Spinal cord (tissue), 10 donors: ENCODE measurements at places on chromosomes 7 and 10.

- H3K4me3 ChIP-seq, result no peak overlapping the region
- DNase-seq, result no peak
- H3K36me3 ChIP-seq, result no peaks in the 10 kb centered on the region
- H3K27ac ChIP-seq, result no peak overlapping the region
Measured at GRCh38 chr7:67894746-67895145, 898.1 kb downstream of the TYW1 start.

DNA sequence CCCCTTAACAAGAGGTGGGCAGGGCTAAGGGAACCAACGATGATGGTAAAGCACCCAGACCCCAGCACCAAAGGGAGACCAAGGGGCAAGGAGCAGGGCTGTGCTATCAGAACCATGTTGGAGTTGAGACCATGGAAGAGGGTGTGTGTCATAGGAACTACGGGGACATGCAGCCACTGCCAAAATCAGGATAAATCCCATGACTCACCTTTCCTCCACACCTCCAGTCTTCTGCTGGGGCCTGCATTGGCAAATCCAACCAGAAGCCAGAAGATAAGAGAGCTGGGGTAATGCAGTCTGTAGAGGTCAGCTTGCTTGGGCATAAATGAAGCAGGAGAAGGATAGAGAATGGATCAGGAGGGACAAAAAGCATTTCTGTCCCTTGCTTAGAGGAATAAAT lies 42.7 kb upstream of the SMARCD3 start:
- H3K4me1 ChIP-seq, result no peaks in the 10 kb centered on the region
- DNase-seq, result no peak
- no peaks in the 10 kb centered on the region for H3K36me3 ChIP-seq

DNA sequence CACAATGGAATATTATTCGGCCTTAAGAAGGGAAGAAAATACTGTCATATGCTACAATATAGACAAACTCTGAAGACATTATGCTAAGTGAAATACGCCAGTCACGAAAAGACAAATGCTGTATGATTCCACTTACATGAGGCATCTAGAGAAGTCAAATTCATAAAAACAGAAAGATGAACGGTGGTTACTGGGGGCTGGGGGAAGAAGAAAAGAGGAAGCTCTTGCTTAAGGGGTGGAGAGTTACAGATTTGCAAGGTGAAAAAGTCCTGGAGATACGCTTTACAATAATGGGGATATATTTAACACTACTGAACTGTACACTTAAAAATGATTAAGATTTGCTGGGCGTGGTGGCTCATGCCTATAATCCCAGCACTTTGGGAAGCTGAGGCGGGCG lies 49.0 kb downstream of the PSMC2 start:
- no peak for DNase-seq
- H3K27me3 ChIP-seq, result no peaks in the 10 kb centered on the region
- no peaks in the 10 kb centered on the region for H3K4me1 ChIP-seq
- H3K36me3 ChIP-seq, result no peaks in the 10 kb centered on the region

GRCh38 chr7:51033727-51034520 lies 251.2 kb upstream of the GRB10 start:
- H3K4me1 ChIP-seq, result peaks cover 18% of the 10 kb centered on the region
- no peak for DNase-seq
- H3K27me3 ChIP-seq, result no peaks in the 10 kb centered on the region
- H3K36me3 ChIP-seq, result no peaks in the 10 kb centered on the region

DNA sequence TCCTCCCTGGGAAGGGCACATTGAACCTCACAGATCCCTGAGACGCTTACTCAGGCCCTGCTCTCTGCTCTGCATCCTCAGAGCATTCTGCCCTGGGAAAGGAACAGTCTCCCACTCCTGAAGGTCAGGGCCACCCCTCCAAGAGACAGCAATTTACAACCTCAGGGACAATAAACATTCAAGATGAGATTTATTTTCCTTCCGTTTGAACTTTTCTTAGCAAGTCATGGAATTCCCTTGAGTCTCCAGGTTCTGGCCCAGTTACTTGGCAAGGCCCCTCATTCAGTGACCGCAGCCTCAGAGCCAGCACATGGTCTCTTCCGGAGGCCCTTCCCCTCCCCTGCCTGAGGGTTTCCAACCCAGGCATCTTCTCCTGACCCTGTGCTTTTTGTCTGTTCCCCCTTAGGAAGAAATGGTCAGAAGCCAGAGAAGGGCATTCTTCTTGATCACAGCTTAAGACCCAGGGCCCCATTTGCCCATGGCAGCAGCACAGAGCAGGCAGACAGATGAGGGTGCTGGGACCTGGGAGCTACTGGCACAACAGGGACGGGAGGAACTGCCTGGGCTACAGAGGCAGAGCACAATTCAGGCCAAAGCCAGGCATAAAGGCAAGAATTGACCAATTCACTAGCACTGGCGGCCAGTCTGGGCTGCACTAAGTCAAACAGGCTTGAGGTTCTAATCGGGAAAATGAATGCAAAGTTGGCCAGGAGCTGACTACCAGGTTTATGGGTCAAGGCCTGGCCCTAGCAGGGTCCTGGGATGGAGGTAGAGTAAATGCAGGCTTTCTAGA lies 56.7 kb downstream of the VSTM4 start:
- H3K36me3 ChIP-seq, result no peaks in the 10 kb centered on the region
- H3K27ac ChIP-seq, result peak overlapping the region; percentile 22
- no peaks in the 10 kb centered on the region for H3K27me3 ChIP-seq
- DNase-seq, result no peak

- H3K4me1 ChIP-seq, result peaks cover 3% of the 10 kb centered on the region
- DNase-seq, result no peak
- no peaks in the 10 kb centered on the region for H3K27me3 ChIP-seq
- no peaks in the 10 kb centered on the region for H3K36me3 ChIP-seq
Measured at GRCh38 chr7:143042159-143042789, 9.9 kb upstream of the OR6V1 start.

- H3K27me3 ChIP-seq, result no peaks in the 10 kb centered on the region
- H3K27ac ChIP-seq, result no peak overlapping the region
- no peak overlapping the region for H3K4me3 ChIP-seq
- H3K36me3 ChIP-seq, result no peaks in the 10 kb centered on the region
- H3K4me1 ChIP-seq, result no peaks in the 10 kb centered on the region
- DNase-seq, result no peak
Measured at GRCh38 chr7:117132321-117133120, 179.2 kb downstream of the ST7 start.

- DNase-seq, result no peak
- H3K36me3 ChIP-seq, result no peaks in the 10 kb centered on the region
- no peaks in the 10 kb centered on the region for H3K27me3 ChIP-seq
- H3K4me1 ChIP-seq, result peaks cover 5% of the 10 kb centered on the region
- H3K27ac ChIP-seq, result no peak overlapping the region
- H3K4me3 ChIP-seq, result no peak overlapping the region
Measured at GRCh38 chr10:131698232-131698631, 202.6 kb upstream of the PPP2R2D start.

GRCh38 chr10:734481-734880 lies 45.0 kb upstream of the DIP2C start:
- H3K27ac ChIP-seq, result no peak overlapping the region
- no peak overlapping the region for H3K4me3 ChIP-seq
- H3K4me1 ChIP-seq, result no peaks in the 10 kb centered on the region
- DNase-seq, result no peak

- no peaks in the 10 kb centered on the region for H3K4me1 ChIP-seq
- no peak overlapping the region for H3K4me3 ChIP-seq
- DNase-seq, result no peak
Measured at GRCh38 chr7:26574476-26574875, 282.8 kb downstream of the SNX10 start.

GRCh38 chr7:23545493-23545892 lies 13.7 kb upstream of the TRA2A start:
- H3K4me1 ChIP-seq, result no peaks in the 10 kb centered on the region
- H3K4me3 ChIP-seq, result no peak overlapping the region
- H3K27ac ChIP-seq, result no peak overlapping the region
- no peaks in the 10 kb centered on the region for H3K27me3 ChIP-seq
- no peak for DNase-seq
- no peaks in the 10 kb centered on the region for H3K36me3 ChIP-seq
